ENCODE measurements at places on chromosomes 12 and 14.

- DNase-seq, result no peak
Observed at GRCh38 chr12:93221841-93222240, 155.9 kb upstream of the NUDT4 start.

- DNase-seq, result no peak
Observed at GRCh38 chr14:52850451-52850909, 59.1 kb upstream of the GNPNAT1 start.

DNA sequence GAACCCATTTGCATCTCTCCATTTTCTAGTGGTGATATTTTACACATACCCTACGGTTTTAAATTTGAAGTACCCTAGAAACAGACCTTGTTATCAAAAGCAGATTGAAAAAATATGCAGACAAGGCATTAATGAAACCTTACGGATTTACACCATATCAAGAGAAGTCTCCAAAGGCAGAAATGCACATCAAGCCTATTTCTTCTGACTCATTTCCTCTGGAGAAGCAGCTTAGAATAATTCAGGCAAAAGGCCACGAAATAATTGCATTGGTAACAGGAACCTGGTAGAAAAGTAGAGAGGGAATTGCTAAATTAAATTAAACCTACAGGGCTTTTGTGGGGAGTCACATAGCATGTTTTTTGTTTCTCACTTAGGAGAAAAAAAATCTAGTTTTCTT is 34.7 kb downstream of the KICS2 start:
- no peak for DNase-seq

DNA sequence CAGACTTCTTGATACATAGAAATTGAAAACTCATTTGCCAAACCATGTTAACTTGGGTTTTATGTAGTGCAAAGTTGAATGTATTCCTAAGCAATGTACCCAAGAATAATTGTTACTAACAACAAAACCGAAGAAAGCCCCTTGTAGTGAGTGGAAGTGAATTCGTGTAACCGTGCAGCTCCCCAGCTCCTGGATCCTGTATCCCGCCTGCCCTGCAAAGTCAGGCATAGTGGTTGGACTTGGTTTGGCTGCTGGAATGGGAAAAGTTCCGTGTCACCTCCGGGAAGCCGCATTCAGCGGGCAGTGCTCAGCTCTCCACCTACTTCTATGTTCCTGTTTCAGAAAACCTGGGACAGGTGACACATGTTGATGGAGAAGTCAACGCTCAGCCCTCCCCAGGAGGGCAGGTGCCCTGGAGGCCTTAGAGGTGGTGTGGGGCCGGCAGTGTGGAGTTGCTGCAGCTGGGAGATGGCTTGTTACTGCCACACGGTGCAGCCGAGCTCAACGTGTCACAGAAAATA is 29.2 kb upstream of the C14orf180 start:
- DNase-seq, result no peak

DNA sequence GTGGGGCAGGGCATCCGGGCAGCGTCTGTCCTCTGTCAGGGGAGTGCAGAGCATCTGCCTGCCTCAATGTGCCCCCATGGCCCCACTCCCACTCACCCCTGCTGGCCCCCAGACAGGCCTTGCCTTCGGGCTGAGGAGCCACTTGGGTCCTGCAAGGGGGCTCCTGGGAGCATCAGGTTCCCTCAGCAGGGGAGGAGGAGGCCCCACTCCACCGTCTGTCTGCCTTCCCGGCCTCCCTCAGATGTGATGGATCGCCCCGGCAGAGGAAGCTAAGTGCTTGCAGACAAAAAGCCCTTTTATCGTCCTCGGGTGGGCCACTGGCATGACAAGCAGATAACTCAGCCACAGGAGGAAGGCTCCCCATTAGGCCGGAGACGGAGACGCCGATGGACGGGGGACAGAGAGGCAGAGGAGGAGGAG is 35.1 kb downstream of the NCOR2 start:
- no peak for DNase-seq

- DNase-seq, result no peak
Observed at GRCh38 chr14:80621701-80622100, 319.8 kb downstream of the CEP128 start.

All from activated CD8-positive, alpha-beta memory T cell treated with anti-CD3 and anti-CD28 coated beads for 1 hour (primary cell).